ENCODE measurements at places on chromosomes 2 and 18.

- DNase-seq = no peak
Measured at GRCh38 chr2:100673691-100674485, 111.1 kb downstream of the PDCL3 start.

GRCh38 chr2:32484937-32485336, 128.1 kb downstream of the BIRC6 start:
- no peak for DNase-seq

DNA sequence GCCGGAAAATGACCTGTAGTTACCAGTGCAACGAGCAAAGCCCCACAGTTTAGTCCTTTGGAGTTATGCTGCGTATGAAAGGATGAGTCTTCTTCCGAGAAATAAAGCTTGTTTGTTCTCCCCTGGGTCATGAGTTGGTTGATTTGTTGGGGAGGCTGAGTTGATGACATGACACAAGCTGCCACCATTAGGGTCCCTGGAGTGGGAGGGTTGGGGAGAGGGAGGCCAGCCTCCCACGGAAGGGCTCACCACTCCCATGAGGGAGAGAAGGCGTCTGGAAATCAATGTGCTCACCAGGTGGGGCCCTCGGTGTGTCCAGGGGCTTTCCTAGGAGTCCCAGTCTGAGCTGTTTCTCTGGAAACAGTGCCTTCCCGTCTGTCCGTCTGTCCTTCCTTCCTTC, 7.4 kb upstream of the DGKD start:
- DNase-seq = no peak

- no peak for DNase-seq
Measured at GRCh38 chr2:64610316-64610855, 43.3 kb downstream of the SERTAD2 start.

DNA sequence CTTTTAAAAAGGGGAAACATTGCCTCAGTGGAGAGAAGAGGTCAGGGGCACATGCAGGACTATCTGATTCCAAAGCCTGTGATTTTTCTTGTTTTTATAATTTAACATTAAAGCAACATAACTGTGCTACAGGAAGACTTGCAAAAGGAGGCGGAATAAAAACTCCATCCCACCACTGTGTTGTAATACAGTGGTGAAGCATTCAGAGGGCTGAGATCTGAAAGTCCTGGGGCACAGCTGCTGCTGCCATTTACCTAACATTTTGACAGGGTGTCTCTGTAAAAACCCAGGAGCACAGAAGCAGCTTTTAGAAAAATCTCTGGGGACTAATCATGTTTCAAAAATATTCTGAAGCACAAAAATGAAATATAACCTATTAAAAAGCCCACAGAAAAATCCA, 97.6 kb downstream of the GRB14 start:
- DNase-seq = no peak

DNA sequence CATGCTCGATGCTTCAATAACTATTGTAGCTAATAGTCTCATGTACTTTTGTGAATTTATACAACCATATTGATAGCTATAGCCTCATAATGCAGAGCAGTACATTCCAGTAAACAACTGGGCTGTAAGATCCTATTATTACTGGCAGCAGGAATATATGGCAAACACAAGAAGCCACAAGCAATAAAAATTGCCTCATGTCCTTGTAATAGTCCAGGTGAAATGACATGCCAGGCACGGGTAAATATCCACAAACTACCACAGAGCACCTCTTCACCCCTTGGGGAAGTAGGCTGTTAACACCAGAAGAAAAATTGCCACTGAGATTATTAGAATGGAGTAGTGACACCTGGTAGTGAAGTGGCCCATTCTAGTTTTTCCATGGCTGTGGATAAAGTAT, 158.3 kb downstream of the MTX2 start:
- DNase-seq = no peak

- DNase-seq = no peak
Measured at GRCh38 chr2:174787487-174788205, 23.4 kb upstream of the CHRNA1 start.

GRCh38 chr2:71504611-71505010, 51.2 kb downstream of the DYSF start:
- DNase-seq = no peak

- no peak for DNase-seq
Measured at GRCh38 chr2:220894069-220894468, 678.0 kb downstream of the EPHA4 start.

- no peak for DNase-seq
Measured at GRCh38 chr18:34624551-34624950, 85.5 kb upstream of the DTNA start.

GRCh38 chr18:11179959-11180519, 30.7 kb upstream of the PIEZO2 start:
- no peak for DNase-seq

- no peak for DNase-seq
Measured at GRCh38 chr18:62586781-62587487, 64.1 kb downstream of the ZCCHC2 start.

DNA sequence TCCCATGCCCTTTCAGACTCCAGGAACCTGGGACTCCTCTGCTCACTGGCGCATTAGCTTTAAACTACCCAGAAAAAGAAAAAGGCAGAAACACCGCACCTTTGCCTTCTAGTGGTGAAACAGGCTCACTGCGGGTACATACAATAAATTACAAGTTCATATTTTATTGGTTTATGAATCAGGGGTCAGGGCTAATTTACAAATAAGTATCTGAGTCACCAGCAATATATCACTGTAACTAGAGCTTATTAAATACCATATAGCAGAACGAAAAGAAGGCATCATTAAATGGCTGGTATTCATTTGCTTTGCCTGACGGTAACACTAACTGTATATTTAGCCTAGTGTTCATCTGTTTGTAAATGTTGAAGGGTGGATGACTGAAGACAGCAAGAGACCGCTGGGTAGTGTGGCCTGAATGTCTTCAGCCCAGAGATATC, 26.9 kb upstream of the DTNB start:
- no peak for DNase-seq

DNA sequence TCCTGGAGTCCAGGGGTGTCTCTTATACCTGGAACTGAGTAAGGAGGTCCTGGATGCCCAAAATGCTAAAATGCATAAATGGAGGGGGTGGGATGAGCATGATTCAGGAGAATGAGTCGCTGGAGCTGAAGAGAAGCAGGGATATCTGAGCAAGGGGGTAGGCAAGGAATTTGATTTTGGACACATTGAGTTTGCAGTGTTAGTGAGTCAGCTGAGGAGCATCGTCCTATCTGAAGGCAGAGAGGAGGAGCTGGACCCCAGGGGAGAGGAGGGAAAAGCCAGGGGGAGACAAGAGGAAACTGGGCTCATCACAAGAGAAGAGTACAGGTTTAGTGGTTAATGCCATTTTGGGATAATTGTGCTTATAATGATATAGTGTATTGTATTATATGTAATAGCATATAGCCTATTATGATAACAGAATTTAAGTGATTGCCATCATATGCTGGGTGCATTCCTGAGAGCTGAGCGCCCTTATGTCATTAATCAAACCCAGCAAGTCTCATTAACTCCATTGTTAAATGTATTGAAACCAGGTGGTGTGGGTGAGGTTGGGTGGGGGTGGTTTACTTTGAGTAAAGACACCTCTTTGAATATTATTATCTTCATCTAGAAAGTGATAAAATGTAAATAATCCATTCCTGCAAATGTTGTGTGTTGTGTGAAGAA, 12.4 kb downstream of the EHD3 start:
- DNase-seq = no peak

- DNase-seq = no peak
Measured at GRCh38 chr2:2719015-2719414, 387.9 kb upstream of the MYT1L start.

DNA sequence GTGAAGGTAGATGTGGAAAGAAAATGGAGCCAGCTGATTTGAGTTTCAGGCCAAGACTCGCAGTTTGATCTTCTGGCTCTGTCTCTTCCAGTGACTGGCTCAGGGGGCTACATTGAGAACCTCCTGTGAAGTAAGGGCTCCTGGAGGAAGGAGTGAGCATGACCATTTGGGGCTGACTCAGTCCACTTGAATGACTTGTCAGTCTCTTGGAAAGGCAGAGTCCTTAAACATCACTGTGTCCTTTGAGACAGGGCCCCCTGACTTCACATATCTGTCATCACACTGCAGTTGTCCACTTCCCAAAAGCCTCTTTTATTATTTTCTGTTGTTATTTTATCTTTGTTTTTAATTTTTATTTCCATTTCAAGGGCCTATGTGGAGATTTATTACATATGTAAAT, 204.6 kb upstream of the APCDD1 start:
- no peak for DNase-seq

DNA sequence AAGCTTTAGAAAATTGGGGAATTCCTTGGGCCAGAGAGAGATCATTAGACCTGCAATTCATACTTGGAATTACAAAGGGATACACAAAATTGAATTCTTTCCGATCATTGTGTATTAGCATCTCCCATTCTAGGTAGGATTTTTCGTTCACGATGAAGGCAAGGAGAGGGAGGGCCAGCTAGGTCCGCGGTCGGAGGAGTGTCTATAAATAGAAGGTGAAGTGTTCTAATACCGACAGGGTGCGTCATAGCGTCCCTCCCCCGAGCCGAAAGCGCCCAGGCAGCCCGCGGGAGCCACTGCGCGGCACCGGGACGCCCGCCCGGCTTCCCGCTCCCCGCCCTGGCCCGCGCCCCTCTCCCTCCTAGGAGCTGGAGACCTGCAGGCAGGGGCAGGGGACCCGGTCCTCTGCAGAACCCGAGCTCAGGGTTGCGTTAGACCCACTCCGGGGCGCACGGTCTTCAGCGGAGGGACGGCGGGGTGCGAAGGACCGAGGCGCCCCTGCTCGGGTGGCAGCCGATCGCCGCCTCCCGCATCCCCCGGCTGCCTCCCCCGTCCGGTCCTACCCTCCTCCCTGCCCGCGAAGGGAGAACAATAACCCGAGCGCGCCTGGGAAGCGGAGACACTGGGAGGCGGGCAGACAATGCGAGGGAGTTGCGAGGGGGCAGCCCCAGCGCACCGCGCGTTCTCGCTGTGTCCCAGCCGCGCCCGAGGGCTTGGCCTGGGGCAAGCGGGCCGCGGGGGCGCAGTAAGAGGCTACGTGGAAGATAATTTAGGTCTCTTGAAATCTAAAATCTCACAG, 114.2 kb upstream of the SERTAD2 start:
- DNase-seq = peak; percentile 64

DNA sequence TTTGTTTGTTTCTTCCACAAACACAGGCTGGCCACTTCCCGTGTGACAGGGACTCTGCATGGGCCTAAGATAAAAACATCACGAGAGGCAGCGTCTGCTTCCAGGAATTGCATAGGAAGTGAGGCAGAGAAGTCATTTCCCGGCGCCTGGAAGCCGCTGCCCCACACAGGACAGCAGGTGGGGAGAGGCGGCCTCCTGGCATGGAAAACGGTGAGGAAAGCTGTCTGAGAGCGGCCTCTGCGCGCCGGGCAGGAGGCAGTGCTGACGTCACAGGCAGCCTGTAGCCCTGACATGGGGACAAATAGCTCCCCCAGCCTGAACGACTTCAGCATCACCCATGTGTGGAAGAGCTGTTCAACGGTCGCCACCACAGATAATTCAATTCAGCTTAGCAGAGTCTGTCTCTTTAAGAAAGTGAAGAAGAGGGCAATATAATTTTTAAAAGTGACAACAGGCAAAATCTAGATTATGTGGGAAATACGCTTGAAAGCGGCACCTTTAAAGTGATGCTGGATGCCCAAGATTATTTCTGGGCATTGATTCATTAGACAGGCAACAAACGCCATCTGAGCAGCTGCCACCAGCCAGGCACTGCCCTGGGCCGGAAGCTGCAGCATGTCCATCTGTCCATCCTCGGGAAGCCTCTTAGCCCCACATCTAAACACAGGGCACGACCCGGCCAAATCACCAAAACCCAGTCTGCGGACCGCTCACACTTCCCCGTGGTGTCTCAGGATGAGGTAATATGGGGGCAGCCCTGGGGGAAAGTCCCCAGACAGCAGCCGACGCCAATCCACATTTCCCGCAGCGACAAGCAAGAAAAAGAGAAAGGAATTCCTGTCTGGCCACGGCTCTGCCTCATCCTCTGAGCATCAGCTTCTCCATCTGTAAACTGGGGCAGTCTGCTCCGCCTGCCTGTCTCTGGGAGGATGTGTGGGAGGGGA, 138.9 kb downstream of the PXDN start:
- DNase-seq = no peak

DNA sequence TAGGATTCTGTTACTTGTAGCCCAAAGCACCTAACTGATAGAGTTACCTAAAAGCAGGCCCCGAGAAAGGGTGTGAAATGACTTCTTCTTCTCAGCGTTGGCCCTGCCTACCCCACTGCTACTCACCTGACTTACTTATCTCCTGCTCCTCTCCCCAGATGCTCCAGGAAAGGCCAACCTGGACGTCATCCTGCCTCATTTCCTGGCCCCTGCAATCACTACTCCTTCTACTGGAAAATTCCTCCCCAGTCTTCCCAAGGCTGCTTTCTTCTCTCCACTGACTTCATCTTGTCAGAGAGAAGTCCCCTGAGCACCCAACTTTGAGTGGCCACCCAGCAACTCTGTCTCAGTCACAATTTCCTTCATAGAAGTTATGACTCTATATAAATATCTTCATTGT, 63.4 kb upstream of the KLF7 start:
- no peak for DNase-seq

GRCh38 chr2:159797543-159798375, at the start of gene CD302:
CD302 (minus strand) TSS chr2:159798208; CDS start chr2:159798198, 10 bp downstream.
- DNase-seq = peak; percentile 14

DNA sequence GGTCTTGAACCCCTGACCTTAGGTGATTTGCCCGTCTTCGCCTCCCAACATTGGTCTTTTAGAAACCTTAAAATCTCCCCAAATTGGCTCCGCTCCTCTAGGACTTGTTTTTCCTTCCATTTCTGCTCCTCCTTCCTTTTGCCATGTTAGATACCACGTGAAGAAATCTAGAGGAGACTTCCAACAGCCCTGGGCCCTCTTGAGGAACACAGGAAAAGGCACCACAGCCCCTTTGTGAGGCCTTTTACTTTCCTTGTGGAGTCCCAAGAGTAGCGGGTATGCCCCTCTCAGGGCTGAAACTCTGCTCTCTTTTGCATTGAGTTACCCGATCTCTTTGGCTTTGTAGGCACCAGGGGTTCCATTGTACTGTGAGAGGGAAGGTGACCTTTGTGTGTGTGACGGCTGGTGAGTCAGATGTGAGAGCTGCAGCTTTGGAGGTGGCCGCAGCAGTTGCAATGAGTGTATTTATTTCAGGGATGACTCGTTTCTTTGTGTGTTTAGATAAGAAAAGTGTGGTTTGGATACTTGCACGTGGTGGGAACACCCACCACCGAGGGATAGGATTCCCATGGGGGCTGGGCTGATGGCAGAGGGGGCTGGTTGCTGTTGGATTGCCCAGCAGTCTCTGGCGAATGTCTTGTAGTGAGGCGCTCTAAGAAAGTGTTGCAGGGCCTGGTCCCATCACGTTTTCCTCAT, 218.4 kb upstream of the HS6ST1 start:
- DNase-seq = no peak
